Pancreas (tissue), 10 donors: ENCODE measurements at places on chromosomes 2 and 18.

GRCh38 chr2:182836451-182836850 lies 30.0 kb downstream of the FRZB start:
- DNase-seq, result no peak

GRCh38 chr2:27765621-27766286 lies 5.8 kb upstream of the MRPL33 start:
- DNase-seq, result peak; percentile 84

GRCh38 chr2:119402645-119403560 lies 28.8 kb upstream of the TMEM37 start:
- DNase-seq, result no peak

GRCh38 chr2:175166216-175166824 lies 1.7 kb downstream of the ATF2 start:
- no peak for DNase-seq

- no peak for DNase-seq
Measured at GRCh38 chr2:64326578-64327050, 127.3 kb upstream of the LGALSL start.

DNA sequence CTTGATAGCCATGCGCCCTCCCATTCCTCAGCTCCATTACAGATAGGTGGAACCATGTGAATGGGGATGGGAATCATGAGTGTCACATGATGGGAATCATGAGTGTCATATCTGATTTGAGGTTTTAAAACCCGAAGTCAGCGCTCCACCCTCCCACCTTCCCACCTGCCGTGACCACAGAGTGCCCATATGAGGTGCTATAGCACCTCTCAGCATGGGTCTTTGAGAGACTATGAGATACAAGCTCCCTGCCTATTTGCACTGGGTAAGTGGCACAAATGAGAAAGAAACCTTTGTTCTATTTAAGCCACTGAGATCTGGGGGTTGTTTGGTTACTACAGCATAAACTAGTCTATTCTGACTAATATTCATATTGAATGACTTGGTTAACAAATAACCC lies 78.5 kb upstream of the PTPRM start:
- DNase-seq, result no peak

DNA sequence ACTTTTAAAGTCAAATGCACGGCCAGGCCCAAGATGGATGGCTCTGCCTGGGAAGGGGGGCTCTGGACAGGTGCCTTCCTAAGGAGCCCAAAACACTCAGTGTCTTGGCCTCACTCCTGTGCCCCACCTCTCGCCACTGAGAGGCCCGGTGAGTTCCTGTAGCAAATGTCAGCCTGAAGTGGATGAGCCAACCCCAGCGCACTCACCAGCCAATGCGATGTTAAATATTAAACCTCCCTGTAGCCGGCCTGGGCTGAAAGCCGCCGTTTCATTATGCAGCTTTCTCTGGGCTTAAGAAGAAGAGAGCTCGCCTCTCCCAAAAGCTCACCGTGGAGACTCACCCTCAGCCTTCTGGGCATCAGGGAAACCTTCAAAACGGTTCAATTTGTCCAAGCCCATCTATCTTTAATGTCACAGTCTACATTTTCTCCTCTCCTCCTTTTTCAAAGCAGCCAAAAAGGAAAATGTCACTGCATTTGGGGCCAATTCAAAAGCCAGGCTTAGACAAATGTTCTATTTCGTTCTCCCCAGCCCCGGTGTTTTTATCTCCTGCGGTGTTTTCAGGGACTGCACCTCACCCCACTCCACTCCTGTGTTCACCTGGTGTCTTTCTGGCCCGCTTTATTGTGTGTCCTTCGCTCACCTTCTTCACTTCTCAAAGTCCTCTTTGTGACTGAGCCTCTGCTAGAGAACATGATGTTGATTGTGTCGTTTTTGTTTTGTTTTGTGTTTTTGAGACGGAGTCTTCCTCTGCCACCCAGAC lies 124.0 kb downstream of the NRP2 start:
- DNase-seq, result peak; percentile 64

DNA sequence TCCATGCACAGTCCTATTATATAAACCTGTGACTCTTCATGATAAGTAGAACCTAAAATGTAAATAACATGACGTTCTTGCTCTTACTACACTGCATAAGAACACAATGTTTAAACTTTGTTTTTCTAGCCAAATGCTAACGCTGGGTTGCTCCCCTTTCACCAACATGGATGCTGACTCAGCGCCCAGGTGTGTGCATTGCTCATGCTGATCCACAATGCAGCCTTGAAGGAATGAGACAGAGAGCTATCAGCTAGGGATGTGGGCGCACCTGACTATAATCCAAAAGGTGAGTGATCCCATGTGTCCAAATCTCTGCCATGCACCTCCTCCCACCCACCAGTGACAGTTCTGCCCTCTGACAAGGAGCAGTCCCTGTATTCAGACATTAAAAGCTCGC lies 235.0 kb downstream of the IRS1 start:
- no peak for DNase-seq

DNA sequence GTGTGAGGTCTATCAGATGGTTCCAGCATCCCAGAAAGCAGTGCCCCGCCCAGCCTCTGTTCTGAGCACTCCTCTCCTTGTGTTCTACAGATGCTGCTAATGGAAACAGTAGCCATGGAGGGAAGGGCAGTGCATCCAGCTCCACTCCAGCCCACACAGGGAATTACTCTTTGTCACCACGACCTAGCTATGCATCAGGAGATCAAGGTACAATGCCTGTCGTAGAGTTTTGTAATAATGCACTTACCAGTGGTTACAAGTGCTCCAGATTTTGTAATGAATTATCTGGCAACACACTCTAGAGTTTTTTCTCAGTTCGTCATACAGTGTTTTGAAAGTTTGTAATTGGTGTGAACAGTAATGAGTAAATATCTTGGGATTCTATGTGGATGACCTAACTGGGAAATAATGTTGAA lies 161.1 kb downstream of the ESCO1 start:
- no peak for DNase-seq

- DNase-seq, result no peak
Measured at GRCh38 chr18:25815659-25816058, 274.8 kb downstream of the SS18 start.

DNA sequence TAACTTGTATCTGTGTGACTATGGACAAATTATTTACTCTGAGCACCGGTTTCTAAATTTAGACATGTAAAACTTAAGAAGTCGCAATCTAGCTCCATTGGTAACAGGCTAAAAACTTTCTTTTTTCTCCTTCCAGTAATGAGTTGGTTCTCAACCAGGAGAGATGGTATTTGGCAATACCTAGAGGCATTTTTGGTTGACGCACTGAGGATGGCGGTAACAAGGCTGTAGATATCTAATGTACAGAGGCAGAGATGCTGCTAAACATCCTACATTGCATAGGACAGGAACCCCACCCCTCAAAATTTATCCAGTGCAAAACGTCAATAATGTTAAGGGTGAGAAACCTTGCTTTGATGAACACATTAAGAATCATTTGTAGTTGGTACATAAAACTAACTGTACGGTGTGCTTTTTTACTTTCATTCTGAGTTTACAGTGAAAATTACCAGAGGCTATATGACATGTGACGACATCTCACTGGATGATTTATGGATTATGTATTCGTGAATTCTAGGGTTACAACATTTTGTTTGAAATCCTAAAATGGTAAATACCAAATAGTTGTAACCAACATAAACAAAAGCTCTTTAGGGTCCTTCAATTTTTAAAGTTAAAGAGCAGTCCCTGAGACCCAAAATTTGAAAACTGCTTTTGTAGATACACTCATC lies 91.3 kb downstream of the TLK1 start:
- DNase-seq, result no peak

DNA sequence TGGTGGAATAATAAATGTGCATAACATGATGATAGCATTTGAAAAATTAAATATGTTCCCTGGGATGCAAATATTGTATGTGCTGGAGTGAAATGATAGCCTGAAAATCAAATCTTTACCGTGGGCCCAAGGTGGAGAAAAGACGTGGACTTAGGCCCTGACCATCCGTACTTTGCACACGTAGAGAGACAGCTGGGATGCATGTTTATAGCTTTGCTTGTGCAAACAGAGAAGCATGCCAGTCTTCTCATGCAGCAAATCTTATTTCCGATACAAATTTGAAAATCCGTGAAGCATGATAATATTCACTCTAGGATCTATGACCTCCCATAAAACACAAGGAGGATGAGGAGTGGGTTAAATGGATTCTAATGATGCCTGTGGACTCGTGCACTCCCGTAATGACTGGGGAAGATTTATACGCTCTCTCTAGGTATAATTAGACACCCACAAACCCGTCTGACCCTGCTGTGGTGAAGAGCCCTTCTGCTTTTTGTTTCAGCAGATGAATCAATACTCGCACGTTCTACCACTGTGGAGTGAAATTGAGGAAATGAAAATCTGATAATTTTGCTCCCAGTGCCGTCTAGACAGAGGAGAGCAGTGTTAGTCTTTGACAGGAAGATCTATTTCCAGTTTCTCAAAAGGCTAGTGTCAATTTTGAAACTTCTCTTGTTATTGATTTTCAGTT lies 810.3 kb upstream of the SALL3 start:
- DNase-seq, result no peak
